ENCODE measurements at places on chromosomes 1 and 21.

GRCh38 chr1:200561856-200562214, 58.7 kb downstream of the KIF14 start:
- DNase-seq, result no peak

GRCh38 chr1:52635321-52636089, 2.5 kb downstream of the SHISAL2A start:
- peak; percentile 66 for DNase-seq

DNA sequence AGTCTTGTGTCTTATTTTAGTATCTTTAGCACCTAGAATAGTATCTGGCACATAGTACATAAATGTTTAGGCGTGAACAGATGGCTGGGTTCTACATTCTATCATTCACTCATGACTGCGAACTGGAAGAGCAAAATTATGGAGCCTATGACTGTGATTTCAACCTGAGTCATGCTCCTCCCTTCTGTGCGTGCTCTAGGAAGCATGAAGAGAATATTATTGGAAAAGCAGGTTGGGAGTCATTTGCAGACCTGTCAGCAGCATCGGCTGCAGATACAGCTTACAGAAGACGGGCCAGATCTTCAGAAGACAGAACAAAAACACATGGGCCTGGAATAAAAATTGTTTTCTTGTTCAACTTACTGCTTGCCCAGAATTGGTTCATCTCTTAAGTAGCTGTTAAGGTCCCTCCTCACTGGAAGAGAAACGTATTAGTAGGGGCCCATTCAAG, 344.0 kb upstream of the USP24 start:
- DNase-seq, result no peak

GRCh38 chr1:145977016-145977415, 12.5 kb downstream of the POLR3GL start:
- DNase-seq, result no peak

DNA sequence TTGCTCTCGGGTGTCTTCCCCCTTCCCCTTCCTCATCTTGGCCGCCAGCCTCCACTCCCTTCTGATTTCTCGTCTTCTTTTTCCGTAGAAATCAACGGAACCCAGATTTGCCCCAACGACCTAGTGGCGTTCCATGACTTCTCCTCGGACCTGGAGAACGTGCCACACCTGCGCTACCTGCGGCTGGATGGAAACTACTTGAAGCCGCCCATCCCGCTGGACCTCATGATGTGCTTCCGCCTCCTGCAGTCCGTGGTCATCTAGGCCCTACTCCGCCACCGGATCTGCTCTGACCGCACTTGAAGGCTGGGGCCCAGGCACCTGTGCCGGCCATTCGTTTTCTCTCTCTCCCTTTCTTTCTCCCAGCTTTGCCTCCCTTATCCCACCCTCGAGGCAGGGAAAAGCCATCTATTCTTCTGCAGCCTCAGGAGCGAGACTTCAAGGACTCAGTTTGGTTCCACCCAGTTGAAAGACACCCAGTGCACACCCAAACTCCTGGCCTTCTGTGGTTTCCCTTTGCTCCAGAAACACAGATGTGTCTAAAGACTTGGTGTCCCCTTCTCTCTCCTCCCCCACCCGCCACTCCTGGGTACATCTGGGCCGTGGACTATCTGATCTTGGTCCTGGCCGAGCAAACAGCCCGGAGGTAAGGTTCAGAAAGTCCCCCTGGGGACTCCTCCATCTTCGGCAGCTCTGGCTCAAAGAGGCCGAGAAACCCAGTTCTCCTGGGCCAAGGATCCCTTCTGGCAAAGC, 7.2 kb upstream of the OPTC start:
- no peak for DNase-seq

GRCh38 chr1:178232949-178233348, 139.0 kb downstream of the RASAL2 start:
- no peak for DNase-seq

DNA sequence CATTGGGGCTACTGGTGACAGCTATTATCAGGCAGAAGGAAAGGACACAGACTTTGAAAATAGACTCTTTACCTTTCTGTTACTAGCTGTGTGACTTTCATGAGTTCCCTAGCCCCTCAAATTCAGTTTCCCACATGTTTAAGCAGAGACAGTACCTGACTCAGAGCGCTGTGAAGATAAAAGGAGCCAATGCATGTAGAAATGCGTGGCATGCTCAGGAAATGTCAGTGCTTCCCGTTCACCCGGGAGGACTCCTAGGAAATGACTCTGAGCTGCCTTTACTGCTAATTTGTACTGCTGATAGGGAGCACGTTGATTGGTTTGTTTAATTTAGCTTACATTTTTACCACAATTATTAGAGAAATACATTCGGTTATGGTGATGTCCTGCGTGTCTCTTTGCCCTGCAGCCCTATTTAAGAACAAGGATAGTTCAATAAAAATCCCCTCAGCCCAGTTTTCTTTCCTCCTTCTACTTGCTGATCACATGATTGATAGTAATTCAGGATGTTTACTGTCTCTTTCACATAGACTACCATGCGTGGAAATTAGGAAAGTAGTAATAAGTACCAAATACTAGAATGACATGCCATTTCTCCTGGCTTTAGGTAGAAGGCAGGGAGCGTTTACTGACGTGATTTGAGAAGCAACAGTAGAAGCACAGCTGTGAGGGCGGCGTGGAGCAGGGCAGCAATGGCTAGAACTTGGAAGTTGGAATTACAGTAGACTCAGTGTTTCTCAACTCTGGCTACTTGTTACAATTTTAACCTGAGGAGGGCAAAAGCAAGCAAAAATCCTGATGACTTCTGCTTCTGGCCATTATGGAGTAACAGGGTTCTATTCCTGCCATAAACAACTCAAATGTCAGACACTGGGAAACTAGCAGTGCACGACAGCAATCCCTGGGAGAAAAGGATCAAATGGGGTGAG, 15.9 kb downstream of the PDIK1L start:
- no peak for DNase-seq

DNA sequence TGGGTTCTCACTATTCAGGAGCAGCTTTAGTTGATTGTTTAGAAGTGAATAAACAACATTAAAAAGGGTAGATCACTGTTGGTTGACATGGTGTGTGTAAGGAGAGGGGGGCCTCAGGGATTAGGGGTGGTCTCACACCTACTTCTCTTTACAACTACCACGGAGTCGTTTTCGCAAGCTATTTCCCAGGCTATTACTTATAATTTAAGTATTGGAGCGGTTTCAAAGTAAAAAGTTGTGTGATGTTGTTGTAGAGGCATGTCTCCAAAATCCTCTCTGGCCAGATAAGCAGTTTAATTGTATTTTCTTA, 1.3 kb downstream of the GPSM2 start:
- no peak for DNase-seq

- no peak for DNase-seq
Observed at GRCh38 chr1:223649222-223649621, 16.3 kb downstream of the CAPN8 start.

GRCh38 chr1:191953526-191953925, 204.7 kb upstream of the RGS18 start:
- DNase-seq, result no peak

- no peak for DNase-seq
Observed at GRCh38 chr1:41626616-41627375, 142.3 kb upstream of the EDN2 start.

GRCh38 chr1:184562806-184563205, 176.0 kb downstream of the C1orf21 start:
- no peak for DNase-seq

- DNase-seq, result no peak
Observed at GRCh38 chr1:64199154-64199553, 4.3 kb upstream of the UBE2U start.

GRCh38 chr21:24115141-24115540, 1492.1 kb downstream of the MRPL39 start:
- no peak for DNase-seq

GRCh38 chr1:219140303-219140877, 33.3 kb upstream of the LYPLAL1 start:
- no peak for DNase-seq

GRCh38 chr1:154520333-154520732, 18.1 kb upstream of the SHE start:
- DNase-seq, result no peak

DNA sequence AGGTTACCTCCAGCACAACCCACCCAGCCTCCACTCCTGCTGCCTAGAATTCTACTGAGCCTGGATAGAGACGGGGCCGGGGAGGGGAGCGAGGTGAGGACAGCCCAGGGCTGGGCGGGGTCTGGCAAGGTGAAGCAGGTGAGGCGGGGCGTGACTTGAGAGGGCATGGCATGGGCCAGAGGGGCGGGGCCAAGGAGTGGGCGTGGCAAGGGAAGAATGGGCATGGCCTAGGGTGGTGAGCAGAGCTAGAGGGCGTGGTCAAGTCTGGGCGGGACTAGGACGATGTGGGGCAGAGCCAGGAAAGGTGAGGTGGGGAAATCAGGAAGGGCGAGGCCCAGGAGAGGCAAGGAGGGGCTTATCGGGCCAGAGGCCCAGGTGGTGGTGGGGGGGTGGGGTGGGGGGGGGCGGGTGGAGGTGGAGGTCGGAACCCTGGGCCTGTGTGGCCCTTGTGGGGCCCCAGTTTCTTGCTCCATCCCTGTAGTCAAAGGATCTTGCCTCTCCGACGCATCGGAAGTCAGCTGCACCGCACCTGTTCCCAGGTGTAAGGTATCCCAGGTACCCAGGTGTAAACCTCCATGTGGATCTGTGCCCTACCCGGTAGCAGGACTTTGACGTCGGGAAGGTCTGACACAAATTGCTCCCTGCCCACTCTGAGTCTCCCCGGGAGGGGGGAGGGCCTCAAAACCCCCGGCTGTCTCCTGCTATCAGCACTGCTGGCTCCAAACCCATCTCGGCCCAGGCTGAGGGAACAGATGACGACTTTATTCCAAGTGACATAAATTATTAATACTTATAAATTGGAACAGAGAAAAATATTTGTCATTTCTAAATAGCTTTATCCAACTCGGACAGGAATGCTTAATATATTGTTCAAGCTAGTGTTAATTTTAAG, 32.9 kb upstream of the UTS2 start:
- DNase-seq, result no peak

DNA sequence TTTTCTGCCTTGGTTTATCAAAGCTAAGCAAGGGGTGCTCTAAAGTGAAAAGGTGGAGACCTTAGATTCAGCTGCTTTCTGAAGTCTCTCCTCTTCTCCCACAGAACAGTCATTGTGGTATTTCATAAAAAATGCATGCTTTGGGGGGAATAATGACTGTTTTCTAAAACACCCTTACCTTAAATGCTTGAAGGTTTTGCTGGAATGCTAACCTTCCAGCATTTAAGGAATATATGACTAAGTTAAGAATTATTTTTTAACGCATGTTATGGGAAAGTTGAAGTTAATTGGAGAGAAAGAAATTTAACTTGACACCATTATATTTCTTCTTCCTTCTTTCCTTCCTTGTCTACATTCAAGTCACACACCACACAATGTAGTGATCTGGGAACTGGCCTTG, 162.5 kb downstream of the ROR1 start:
- DNase-seq, result no peak

DNA sequence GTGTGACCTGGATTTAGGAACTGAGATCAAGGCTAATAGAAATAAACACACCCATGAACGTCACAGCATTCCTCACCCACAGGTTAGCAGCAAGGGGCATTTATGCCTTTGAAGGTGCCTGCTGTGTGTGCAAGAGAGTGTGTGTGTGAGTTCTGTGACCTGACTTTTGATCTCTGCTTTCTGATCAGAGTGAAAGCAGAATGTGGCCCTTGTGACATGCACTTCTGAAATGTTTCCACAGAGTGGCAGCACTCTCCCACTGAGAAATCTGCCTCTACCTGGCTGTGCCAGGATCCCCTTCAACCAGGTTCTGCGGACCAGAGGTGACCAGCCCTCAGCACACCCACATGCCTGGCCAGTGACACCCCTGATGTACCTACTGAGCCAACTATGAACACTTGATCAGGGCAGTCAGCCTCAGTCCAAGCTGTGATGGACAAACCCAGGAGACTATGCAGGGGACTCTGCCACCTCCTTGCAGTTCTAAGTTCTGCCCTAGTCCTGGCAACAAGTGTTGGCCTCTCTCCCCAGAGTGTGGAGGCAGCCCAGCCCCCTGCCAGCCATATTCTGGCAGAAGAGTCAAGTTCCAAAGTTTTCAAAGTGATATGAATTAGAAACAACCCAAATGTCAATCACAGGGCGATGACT, 41.0 kb downstream of the RXRG start:
- peak; percentile 33 for DNase-seq

GRCh38 chr1:205925736-205926135, 17.5 kb downstream of the SLC26A9 start:
- no peak for DNase-seq

- no peak for DNase-seq
Observed at GRCh38 chr1:31295874-31296485, 608 bp downstream of the SNRNP40 start.

DNA sequence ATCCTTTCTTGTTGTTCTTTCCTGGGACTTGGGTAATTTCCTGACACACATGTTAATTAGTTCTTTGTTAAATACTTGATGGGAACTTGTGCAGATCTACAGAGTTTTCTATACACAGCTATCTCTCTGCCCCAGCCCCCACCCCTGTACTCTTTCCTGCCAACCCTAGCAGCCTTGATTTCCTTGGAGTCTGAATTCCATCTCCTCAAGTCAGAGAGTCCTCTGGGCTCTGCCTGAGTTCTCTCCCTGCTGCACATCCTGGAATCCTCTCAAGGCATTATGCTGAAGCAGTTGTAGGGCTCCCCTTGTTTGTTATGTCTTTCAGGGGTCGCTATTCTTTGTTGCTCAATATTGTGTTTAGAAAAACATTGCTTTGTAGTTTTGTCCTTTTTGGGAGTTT, 384.7 kb downstream of the RPS6KC1 start:
- DNase-seq, result no peak

GRCh38 chr1:214108097-214108446, 120.3 kb downstream of the PROX1 start:
- no peak for DNase-seq

DNA sequence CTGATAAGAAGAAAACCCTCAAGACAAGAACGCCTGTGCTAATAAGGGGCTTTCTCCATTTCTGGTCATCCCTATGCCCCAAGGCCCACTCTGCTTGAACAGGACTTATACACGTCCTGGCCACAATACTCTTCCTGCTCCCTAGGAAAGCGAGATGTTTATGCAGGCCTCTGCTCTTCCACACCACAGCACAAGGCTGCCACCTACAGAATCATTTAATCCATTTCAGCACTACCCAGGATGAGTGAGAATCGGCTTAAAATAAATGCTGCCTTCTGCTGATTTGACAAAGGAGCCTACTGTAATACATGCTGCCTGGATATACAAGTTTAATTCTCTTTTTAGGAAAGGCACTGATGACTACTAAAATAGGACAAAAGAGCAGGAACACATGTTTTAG, 29.4 kb downstream of the FRRS1 start:
- DNase-seq, result no peak

Data from CD4-positive, alpha-beta T cell treated with Interleukin-21 for 1 hour (primary cell).